ENCODE measurements at places on chromosomes 3 and 15.

DNA sequence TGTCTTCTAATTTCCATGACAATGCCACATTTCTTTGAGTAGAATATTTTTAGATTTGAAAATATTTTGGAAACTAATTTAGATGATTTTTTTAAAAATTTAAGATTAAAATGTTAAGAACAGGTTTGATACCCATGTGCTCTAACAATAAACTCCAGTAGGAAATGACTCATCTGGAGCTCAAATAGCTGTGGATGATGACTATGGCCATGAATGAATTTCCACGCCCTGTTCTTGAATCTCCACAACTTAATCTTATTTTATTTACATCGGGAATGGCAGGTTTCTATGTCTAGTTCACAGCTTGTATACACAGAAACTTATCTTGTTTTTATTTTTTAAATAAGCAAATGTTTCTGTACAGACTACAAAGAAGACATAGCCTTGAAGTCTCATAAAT is 726.8 kb downstream of the NAALADL2 start:
- no peak for DNase-seq

GRCh38 chr3:59575113-59576001 is 525.5 kb upstream of the CFAP20DC start:
- DNase-seq, result peak; percentile 65

DNA sequence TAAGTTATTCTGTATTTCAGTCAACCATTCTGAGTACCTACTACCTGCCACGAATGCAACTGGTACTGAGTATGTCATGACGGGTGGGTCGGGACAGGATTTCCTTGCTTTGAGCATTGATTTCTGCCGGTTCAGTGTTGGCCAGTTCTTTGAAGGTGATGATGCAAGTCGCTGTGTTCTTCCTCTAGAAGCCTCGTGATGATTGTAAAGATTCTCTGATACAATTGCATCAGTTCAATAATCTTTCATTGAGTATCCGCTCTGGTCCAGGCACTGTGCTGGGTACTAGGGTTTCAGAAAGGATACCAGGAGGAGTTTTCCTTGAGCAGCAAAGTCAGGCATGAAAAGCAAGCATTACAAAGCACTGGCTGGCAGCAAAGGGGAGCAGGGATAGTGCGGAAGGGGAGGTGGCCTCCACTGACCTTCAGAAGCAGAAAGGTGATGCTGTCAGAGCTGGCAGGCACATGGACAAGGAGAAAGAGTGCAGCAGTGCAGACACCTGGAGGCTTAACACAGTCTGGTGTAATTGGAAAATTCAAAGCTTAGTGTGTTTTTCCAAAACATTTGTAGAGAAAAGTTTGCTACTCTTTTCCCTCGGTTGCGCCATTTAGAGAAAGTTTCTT is 100.1 kb downstream of the RPL39L start:
- no peak for DNase-seq

DNA sequence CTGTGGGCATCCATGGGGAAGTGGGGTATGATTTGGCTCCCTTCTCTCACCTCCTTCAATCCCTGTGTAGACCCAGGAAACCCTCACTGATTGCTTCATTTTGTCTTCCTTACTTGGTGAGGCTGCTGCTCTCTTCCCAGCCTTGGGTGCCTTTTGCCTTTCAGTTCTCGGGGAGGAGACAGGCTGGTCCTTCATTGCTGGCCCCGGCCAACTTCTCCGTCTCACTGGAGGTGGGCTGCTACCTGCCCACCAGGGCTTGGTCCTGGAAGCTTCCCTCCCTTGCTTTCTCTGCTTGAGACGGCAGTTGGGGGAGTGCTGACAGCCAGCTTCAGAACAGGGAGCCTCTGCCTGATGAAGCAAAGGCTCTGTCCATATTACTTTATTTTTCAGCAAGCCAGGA is 4.7 kb downstream of the FOXL2 start:
- DNase-seq, result no peak

DNA sequence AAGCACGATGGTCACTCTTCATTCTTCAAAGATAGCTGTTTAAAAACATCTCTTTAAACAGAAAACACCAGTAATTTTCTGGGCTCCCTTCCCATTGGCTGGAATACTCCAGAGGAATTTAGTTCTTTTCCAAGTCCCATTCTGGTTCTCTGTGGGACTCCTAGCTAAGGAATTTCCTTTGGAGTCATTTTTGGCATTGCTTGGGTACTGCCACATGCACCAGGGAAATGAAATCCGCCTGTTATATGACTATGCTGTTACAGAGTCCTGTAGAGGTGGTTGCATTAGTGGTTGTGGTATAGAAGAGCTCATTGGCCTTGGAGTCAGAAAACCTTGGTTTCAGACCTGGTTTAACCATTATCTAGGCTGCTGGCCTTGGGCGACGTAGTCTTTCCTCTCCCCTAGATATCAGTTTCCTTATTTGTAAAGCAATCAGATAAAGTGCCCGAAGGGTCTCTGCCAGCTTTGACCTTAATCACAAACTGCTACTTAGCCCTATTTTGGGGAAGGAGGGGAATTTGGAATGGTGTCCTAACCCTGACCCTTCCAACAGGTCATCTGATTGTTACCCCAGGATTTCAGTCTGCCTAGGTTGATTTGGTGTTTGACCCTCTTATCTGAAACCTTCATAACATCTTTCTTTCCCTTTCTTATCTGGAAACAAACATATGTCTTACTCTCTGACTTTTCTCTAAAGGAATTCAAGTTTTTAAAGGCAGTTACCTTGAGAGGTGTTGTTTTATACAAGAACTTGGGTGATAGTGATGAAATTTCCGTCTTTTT is 13.4 kb downstream of the RTP1 start:
- DNase-seq, result no peak

- no peak for DNase-seq
Measured at GRCh38 chr15:72925661-72926060, 126.6 kb upstream of the NEO1 start.

DNA sequence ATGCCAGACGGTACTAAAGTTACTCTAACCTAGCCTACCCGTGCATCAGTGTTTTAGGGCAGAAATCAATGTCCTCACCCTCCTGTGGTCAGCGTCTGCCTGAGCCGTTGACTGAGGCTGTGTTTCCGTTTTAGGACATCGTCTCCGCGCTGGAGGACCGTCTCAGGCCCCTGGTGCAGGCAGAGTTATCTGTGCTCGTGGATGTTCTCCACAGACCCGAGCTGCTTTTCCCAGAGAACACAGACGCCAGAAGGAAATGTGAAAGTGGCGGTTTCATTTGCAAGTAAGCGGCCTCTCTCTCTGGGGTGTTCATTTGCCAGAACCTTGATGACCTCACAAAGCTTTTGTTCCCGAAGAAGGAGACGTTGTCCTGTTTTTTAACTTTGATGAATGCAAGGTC is 217.0 kb downstream of the ITPR1 start:
- no peak for DNase-seq

GRCh38 chr3:188888321-188889053 is 283.3 kb upstream of the TPRG1 start:
- DNase-seq, result no peak

- no peak for DNase-seq
Measured at GRCh38 chr15:82934100-82934880, 18.2 kb downstream of the HOMER2 start.

GRCh38 chr15:62758952-62759349 is 283.6 kb upstream of the TPM1 start:
- DNase-seq, result no peak

GRCh38 chr15:88902846-88903245 is 7.5 kb upstream of the HAPLN3 start:
- no peak for DNase-seq

DNA sequence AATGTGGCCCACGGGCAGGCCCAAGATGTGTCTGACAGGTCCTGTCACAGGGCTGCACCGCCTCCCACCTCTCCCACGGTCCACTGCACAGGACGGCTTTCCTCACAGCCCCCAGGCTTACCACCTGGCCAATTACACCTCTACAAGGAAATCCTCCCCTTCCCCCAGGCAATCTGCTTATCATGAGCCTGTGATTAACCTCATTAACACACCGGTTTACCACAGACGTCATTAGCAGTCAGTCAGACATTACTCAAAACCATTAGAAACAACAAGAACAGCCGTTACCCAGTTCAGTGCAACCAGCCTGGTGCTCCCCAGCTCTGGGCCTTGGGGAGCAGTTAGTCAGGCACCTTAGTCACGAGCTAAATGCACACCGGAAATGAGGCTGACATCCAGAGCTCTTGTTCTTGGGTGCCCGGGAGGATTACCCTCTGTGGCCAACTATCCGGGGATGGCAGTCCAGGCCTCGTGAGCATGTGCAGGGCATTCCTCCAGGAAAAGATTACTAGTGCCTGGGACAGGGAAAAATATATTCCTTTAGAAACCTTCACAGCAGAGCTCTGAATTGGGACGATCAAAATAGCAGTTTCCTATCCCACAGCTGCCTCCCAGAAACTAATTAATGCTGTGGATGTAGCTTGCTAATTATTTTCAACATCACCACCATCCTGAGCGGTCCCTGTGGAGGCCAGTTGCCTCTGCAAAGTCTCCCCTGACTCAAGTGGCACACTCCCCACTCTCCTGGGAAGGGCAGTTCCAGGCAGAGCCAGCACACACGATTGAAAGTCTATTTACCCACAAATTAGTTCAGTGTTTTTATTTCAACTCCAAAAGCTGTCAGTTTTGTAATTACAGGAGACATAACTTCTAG is 117.4 kb upstream of the ZBED2 start:
- no peak for DNase-seq

- no peak for DNase-seq
Measured at GRCh38 chr15:81085213-81085612, 48.9 kb upstream of the CFAP161 start.

DNA sequence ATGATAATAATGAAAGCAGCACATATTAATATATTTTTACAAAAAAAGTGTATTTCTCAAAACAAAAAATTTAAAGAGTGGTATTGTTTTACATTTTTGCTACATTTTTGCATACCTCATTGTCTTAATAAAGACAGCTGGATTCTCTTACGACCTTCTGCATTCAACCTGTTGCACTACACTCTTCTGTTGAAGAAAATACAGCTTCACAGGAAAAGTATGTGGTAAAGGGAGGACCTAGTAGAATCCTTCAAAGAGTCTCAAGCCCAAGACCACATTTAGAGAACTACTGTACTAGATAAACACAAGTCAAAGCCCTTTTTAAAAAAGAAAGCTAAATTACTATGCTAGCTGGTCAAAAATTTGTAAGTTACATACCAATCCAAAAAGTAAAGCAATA is 7.9 kb downstream of the ZNF280D start:
- no peak for DNase-seq

- no peak for DNase-seq
Measured at GRCh38 chr3:186121968-186122367, 13.1 kb upstream of the ETV5 start.

DNA sequence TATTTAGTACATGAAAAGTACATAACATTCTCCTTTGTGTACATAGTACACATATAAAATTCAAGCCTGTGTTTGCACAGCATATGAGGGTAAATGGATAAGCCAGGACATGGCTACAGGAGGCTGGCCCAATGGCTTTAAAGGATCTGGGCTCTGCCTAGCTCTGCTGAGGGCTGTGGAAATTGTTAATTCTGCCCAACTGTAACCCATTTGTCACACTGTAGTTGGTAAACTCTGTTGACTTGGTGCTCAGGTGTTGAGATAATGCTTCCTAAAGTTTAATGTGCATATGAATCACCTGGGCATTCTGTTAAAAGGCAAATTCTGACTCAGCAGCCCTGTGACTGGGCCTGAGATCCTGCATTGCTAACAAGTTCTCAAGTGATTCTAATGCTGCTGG is 196.5 kb upstream of the ZPLD1 start:
- DNase-seq, result no peak
